ENCODE measurements at places on chromosomes 16 and 17.

DNA sequence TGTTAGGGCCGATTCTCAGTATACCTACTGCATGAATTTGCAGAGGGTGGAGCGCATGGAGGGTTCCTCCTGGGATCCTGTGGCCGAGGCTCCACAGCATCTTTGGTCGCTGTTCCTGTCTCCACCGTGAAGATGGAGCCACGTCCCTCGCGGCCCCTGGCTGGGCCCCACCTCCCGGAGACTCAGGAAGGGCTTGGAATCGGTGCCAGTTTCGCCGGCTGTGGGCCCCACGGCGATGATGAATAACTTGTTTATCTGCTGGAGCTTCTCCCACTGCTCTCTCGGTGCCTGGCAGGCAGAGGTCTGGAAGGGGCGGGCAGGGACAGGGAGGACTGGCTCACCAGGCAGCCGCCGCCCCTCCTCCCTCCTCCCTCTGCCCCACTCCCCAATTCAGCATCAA lies 8.1 kb downstream of the SLC5A11 start:
- no peak for DNase-seq

- DNase-seq: no peak
These were observed 125.7 kb downstream of the MRM1 start for GRCh38 chr17:36727052-36727451.

DNA sequence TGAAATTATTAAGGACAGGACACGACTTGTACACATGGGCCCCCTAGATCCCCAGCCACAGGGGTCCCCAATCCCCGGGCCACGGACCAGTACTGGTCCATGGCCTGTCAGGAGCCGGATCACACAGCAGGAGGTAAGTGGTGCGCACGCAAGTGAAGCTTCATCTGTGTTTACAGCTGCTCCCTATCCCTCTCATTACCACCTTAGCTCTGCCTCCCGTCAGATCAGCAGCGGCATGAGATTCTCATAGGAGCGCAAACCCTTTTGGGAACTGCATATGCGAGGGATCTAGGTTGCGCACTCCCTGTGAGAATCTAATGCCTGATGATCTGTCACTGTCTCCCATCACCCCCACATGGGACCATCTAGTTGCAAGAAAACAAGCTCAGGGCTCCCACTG lies 137.8 kb upstream of the ZFHX3 start:
- DNase-seq: no peak

DNA sequence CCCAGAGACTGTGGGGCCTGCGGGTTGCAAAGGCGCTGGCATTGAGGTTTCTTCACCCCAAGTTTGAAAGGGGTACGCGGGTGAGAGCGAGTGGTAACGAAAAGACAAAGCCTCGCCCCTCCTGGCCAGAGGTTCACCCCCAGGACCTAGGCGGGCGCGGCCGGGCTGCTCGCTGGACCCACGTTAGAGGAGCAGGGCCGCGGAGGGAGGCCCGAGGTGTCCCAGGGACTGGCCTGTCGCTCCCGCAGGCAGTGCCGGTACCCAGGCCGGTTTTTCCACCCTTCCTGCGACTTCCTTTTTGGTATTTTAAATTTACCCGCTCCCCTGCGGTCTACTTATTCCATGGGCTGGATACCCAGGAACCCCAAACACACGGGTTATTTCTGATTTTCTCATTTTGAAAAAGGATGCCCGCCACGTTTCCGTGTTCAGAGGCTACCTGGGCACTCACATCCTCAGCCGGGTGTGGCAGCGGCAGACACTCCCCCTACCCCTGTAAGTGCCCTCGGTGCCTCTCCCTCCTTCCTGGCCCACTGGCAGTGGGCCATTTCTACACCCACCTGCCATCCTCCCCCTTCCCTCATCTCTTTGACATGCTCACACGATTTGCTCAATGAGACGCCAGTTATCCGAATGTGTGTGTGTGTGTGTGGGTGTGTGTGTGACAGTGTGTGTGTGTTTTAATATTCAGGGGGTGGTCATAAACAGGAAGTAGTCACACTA lies 1.6 kb upstream of the FOXL1 start:
- DNase-seq: no peak

GRCh38 chr16:3645504-3646347 lies 8.8 kb upstream of the DNASE1 start:
- no peak for DNase-seq

DNA sequence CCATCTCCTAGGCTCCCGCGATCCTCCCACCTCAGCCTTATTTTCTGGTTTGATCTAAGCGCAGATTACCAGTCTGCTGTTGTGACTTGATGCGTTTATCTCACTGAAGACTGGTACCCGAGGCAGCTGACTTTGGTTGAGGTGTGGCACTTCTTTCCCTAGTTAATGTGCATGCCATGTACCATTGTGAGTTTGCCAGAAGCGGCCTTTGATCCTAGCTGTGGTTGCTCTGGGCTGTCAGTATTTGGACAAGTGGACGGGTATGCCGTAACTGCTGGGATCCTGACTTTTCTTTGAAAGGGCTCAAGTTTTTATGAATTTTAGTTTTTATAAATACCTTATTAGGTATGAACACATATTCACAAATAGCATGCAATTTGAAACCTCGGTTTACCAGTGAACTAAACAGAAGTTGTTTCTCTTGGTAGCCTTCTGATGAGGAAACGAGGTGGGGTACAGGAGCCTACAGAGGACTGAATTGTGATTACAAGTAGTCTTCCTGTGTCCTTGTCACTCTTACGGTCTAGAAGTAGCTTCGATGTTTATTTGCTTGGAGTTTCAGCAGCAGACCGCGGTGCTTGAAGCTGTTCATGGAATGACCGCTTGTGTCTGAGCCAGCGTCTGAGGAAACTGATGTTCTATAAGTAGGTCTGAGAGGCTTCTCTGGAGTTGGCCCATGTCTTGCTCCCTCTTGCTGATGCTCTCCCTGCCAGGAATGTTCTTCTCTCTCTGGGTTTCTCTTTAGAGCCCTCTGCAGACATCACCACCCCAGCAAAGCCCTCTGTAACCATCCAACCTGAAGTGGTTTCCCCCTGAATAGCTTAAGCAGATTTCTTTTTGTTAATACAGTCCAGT lies 40.0 kb downstream of the SEC14L1 start:
- no peak for DNase-seq

DNA sequence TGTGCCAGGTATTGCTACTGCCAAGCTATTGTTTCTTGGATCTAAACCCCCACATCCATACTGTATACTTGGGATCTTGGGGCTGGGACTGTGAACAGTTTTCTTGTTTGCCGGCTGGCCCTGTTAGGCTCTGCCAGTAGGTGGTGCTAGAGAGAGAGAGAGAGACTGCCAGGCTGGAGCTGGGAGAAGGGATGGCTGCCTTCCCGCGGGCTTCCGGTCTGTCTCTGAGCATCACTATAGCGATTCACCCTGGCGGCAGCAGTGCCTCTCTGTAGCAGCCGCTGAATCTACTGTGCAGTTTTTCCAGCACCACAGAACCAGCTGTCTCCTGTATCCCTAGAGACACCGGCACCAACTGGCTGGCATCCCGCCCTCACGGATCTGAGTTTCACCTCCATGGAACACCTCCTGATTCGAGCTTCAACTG lies 201.2 kb downstream of the UTP18 start:
- DNase-seq: no peak

GRCh38 chr16:4042581-4042980 lies 73.7 kb downstream of the ADCY9 start:
- DNase-seq: no peak

GRCh38 chr17:64532409-64532808 lies 25.6 kb downstream of the CEP95 start:
- DNase-seq: no peak

DNA sequence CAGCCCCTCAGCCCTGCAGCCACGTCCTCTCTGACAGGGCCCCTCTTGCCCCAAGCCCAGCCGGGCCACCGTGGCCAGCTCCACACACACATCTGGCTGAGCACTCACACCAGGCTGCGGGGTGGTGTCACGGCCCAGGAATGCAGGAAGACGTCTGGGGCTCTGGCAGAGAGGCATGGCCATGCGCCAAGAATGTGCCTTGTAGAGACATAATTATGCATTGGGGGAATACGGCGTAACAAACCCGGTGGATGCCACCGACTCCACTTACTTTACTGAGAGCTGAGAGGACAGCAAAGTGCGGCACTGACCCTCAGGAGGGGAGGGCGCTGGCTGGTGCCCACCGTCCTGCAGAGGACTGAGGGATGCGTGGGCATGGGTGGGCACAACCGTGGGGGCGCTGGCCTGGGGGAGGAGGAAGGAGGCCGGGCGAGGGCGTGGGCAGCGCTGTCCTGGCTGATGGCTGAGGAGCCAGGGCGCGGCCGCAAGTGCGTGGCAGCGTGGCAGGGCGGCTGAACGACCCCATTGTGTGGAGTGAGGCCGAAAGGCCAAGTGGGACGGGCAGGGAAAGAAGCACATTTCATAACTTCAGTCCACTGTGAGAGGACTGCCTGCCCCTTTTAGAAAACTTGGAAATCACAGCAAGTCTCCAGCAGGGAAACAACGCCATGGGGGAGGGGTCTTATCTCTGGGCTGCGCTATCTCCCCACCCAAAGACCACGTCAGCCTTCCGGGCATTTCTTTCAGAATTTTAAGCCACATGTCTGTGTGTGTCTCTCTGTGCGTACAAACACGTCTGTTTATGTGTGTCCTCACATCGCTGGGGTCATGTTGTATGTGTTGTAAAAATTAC lies 30.6 kb downstream of the METRNL start:
- DNase-seq: no peak

- DNase-seq: no peak
These were observed 688.2 kb upstream of the KIF2B start for GRCh38 chr17:53134548-53134947.

- DNase-seq: no peak
These were observed 10.4 kb upstream of the LASP1NB start for GRCh38 chr17:38914741-38915638.

DNA sequence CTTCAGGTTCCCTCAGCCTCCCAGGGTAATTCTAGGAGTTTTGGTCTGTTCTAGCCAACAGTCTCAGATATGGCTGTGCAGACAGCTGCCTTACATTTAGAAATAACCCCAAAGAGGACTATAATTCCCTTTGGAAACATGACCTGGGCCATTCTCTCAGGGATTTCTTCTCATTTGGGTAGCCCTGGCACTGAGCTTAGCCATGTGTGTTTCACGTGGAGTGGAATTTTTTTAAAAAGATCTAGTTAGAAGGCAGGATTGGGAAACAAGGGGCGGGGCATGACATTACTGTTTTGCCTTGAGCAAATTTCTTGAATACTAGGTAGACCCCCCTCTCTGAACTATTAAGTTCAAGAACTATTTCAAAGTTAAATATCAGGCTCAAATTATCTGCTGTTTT lies 29.6 kb upstream of the MRC2 start:
- no peak for DNase-seq

DNA sequence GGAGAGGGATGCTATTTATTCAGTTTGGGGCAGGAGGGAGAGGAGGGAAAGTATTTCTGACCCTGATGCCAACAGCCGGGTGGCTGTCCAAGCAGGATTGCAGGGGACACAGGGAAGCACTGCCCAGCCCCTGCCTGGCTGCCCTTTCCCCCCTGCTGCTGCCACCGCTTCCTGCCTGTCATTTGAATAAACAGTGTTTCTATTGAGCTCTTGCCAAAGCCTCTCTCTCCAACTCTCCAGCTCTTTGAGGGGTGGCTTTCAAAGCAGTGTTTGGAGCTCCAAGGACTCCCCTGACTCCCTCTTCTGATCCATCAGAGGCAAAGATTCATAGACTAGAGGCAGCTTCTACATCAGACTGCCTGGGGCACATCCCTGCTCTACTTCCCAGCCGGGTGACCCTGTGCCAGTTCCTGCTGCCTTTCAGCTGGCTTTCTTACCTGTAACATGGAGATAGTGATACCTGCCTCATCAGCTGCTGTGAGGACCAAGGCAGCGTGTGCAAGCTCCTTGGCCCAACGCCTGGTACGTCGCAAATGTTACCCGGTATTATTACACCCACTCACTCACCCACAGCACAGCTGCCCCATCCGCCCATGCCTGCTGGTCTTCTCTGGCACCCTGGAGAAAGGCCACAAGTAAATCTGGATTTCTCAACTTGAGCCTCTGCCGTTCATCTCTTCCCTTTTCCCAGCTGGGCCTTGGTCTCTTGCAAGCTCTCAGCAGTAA lies 9.5 kb downstream of the PROCA1 start:
- no peak for DNase-seq

DNA sequence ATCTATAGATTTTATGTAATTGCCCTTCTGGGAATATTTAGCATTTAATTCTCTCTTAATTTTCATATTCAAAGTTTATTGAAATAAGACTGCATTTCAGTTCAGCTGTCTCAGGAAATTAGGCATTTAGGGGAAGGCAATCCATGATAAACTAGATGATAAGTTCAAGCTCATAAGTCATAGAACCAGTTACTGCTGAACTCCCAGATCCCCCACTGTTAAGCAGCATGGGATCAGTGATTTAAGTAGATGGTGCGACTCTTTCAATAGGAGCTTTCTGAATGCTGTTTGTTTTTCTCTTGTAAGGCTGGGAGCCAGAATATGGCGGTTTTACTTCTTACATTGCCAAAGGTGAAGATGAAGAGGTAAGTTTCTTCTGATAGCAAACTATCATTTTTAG lies 23.8 kb downstream of the OGFOD1 start:
- DNase-seq: no peak

- no peak for DNase-seq
These were observed 21.2 kb downstream of the SLC16A3 start for GRCh38 chr17:82249896-82250581.

DNA sequence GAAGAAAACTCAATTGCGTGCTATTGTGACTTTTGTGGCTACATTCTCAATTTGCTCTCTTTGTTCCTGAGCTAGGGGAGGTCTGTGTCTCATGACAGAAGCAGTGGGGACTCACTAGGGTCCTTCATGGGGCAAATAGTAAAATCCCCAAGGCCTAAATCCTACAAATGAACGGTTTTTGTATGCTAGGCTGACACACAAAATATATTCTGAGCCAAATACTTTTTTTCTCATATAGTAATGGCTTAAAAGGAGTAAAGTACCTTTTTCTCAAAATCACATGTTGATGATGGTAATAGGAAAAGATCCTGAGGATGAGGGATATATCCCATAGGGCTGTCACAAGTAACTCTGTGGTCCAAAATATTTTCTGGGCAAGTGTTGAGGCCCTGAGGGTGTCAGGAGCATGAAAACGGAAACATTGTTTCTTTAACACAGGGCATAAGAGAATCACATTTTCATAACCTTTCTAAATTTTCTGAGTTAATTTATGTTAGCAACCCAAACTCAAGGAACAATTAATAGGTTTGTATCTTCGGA lies 77.5 kb upstream of the CNTNAP4 start:
- DNase-seq: no peak

GRCh38 chr16:14131774-14132695 lies 60.9 kb downstream of the MRTFB start:
- no peak for DNase-seq

- DNase-seq: no peak
These were observed 181.1 kb downstream of the SEC14L1 start for GRCh38 chr17:77321649-77322513.

DNA sequence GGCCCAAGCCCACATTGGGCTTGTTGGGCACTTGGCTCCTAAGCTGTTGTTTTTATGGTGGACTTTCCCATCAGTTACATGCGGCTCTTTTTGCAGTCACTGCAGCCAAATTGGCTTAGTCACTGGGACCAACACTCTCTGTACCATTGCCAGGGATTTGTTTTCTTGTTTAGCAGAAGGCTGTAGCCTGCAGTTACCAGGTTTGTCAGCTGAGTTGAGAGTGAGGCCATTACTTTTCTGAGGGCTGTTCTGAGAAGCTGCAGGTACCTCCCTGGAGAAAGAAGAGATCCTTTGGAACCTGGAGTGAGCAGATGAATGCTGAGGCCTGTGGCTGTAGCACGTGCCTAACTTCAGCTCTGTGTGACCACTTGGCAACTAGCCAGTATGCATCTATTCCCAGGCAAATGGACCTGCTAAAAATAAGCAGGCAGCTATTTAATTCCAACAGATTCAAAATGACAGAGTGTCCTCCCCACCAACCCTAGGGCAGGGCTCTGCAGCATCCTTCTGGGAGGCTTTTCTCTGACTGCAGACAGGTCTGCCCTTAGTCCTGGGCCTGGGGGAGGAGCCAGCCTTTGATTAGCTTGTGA lies 12.9 kb downstream of the AKAP1 start:
- DNase-seq: no peak

Measured in cortex of kidney (tissue), 1 donor.